Muscle of leg (tissue), 16 donors: ENCODE measurements at places on chromosomes 12 and 14.

DNA sequence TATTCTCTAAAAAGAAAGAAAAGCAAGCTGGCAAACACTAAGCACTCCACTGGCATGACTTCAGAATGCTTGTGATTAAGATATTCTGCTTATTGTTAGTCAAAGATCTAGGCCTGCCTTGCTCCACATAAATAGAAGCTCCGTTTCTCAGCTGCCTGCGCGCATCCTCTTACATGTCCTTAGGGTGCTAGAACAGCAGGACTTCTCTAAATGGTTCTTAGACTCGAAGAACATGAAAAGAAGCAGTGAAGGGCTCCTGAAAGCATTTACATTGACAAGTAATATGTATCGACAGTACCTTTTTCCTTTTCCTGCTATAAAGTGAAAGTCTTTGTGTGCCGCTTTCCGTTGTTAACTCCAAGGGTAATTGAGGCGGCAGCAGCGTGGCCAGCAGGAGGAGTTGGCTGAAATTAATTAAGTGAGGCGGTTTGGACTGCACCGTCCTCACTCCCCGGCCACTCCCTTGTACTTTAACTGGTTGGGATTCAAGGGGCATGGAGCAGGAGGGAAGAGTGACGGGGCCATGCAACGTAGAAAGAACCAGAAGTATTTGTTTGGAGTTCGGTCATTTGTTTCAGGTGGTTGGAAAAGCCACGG, 34.2 kb upstream of the OTX2 start:
- DNase-seq: no peak
- H3K36me3 ChIP-seq: no peaks in the 10 kb centered on the region
- H3K27ac ChIP-seq: no peak overlapping the region
- H3K4me1 ChIP-seq: no peaks in the 10 kb centered on the region

DNA sequence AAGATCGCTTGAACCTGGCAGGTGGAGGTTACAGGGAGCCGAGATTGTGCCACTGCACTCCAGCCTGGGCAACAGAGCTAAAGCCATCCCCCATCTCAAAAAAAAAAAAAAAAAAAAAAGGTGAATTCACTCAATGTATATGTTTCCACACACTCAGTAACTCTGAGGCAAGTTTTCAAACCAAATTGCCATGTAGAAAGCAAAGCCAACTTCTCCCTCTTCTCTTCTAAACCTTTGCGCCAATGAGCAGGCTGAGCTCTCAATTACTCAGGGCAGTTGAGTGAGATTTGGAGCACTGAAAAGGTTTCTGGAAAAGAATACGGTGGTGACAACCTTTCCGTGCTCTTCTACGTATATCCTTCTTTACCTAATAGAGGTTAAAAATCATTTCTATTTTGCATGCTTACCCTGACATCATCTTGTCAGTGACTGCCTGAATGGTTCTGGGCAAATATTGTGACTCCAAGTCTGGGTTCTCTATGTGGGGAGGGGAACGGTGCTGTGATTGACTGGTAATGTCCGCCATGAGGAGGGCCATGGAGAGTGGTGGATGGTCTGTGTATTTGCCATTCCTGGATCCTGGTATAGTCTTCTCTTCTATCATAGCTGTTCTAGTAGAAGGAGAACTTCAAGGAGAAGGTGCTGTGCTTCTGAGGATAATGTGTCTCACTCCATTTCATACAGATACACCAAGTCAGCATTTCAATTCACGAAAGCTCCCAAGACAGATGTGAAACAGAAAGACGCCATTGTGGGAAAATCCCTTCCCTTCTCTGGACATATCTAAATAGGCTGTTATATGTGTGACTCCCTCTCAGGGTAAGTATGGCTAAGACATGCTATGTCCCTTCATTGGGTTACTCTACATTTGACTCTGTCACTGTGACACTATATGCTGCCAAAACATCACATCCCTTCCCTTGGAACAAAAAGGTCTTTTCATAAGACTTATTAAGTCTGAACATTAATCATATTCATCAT, 46.2 kb upstream of the MED13L start:
- H3K27me3 ChIP-seq: no peaks in the 10 kb centered on the region
- no peak for DNase-seq
- peaks cover 26% of the 10 kb centered on the region for H3K4me1 ChIP-seq
- H3K27ac ChIP-seq: no peak overlapping the region
- H3K36me3 ChIP-seq: no peaks in the 10 kb centered on the region

DNA sequence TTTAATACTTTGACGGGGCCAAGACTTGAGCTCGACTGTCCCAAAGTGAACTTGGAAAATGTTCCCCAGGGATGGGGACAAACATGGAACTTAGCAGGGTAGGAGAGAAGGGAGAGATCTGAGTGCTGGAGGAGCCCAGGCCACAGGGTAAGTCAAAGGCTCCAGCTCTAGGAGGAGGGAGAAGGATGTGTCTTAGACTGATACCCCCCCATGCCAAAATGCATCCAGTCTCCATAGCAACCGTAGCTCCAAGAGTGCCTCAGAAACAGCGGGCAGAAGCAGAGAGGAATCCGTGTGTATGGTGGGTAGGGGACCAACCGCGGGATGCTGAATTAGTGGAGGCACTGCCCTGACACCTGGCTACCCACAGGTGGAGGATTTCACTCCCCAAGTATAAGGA, 845 bp upstream of the AGAP2 start:
- no peak overlapping the region for H3K4me3 ChIP-seq
- H3K36me3 ChIP-seq: no peaks in the 10 kb centered on the region
- no peak overlapping the region for H3K27ac ChIP-seq
- H3K4me1 ChIP-seq: peaks cover 49% of the 10 kb centered on the region
- H3K27me3 ChIP-seq: peaks cover 67% of the 10 kb centered on the region
- peak; percentile 40 for DNase-seq

DNA sequence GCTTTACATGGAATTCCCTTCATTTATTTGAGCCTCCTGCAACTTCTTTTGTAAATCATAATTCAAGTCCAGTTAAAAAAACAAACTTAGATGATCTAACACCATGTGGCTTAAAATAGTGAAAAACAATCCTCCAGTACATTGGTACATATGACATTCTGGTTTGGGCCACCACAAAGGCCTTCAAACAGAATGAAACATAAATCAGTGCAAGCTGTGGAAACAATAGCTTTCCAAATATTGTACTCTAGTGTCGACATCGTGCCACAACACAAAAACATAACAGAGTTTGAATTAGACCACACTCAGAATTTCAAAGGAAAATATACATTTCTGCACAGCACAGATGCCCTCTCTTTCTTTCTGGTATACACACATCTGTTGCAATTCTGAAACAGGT, 751.3 kb downstream of the SLC6A15 start:
- H3K27me3 ChIP-seq: no peaks in the 10 kb centered on the region
- DNase-seq: no peak
- H3K36me3 ChIP-seq: no peaks in the 10 kb centered on the region
- H3K4me3 ChIP-seq: no peak overlapping the region

- H3K27ac ChIP-seq: no peak overlapping the region
- no peak for DNase-seq
- H3K4me3 ChIP-seq: no peak overlapping the region
- no peaks in the 10 kb centered on the region for H3K27me3 ChIP-seq
- peaks cover 70% of the 10 kb centered on the region for H3K36me3 ChIP-seq
Measured at GRCh38 chr14:102352213-102352612, 10.5 kb downstream of the CINP start.

DNA sequence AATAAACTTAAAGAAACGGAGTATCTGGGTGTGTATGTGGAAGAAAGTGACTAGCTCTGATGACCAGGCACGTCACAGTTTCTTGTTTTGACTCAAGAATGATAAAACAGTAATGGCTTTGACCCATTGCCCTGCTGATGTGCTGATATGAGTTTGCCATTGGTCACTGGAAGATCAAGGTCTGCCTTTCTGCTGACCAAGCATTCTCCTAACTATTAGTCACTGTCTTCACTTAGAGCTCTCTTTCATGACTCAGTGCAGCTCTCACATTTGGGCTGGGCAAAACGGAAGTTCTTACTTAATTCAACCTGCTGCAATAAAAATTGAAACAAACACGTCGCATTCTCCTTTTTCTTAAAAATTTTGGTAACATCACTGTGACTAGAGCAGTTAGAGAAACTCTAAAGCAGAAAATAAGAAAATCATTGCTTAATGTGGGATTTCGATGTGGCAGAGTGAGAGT, 366.7 kb downstream of the BTG1 start:
- H3K4me1 ChIP-seq: peaks cover 2% of the 10 kb centered on the region
- no peak overlapping the region for H3K4me3 ChIP-seq
- no peaks in the 10 kb centered on the region for H3K36me3 ChIP-seq
- DNase-seq: peak; percentile 57
- no peaks in the 10 kb centered on the region for H3K27me3 ChIP-seq
- H3K27ac ChIP-seq: peak overlapping the region; percentile 1

- H3K27ac ChIP-seq: no peak overlapping the region
- H3K4me3 ChIP-seq: no peak overlapping the region
- no peaks in the 10 kb centered on the region for H3K36me3 ChIP-seq
- DNase-seq: no peak
Measured at GRCh38 chr12:40716037-40716436, 23.8 kb downstream of the CNTN1 start.

DNA sequence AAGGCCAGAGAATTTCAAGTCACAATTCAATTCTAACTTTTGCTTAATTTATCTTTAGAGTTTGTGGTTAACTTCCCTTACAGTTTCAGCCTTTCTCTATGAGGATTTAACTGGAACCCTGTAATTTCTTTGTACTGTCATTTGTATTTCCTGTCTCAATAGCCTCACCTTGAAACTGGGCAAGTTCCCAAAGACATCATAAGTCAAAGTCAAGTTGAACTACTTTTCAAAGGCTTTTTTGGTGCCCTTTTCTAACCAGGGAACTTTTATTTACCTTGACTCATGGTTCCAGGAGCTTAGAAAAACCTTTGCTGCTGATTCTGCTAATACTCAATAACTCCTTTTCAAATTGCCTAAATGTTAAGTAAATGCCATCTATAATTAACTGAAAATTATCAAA, 200.8 kb upstream of the KRR1 start:
- H3K4me1 ChIP-seq: peaks cover 4% of the 10 kb centered on the region
- no peaks in the 10 kb centered on the region for H3K36me3 ChIP-seq
- H3K4me3 ChIP-seq: no peak overlapping the region
- H3K27ac ChIP-seq: no peak overlapping the region
